ENCODE measurements at places on chromosomes 2 and 18.
A peak's percentile ranks its signal among the peaks of the same experiment; 100 is the strongest.

- DNase-seq = peak; percentile 56
Measured at GRCh38 chr2:163191372-163191771, 352.8 kb upstream of the KCNH7 start.

DNA sequence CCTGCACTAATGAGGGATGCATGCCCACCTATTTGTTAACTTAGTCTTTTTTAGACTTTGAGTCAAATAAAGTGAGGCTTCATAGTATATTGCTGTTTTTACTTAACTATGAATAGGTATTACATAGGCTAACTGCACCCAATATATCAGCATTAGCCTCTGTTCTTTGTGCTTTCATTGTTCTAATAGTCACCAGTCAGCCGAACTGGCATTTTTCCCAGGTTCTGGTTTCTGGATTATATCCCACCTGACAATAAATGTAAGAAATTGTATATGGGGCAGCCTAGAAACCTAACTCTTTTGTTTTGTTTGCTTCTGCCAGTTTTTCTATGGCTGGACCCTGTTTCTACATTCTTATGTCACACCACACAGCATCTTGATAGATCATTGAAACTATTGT lies 1672.4 kb upstream of the LRRTM1 start:
- no peak for DNase-seq

GRCh38 chr2:238022594-238023157 lies 38.1 kb upstream of the SCLY start:
- DNase-seq = no peak

DNA sequence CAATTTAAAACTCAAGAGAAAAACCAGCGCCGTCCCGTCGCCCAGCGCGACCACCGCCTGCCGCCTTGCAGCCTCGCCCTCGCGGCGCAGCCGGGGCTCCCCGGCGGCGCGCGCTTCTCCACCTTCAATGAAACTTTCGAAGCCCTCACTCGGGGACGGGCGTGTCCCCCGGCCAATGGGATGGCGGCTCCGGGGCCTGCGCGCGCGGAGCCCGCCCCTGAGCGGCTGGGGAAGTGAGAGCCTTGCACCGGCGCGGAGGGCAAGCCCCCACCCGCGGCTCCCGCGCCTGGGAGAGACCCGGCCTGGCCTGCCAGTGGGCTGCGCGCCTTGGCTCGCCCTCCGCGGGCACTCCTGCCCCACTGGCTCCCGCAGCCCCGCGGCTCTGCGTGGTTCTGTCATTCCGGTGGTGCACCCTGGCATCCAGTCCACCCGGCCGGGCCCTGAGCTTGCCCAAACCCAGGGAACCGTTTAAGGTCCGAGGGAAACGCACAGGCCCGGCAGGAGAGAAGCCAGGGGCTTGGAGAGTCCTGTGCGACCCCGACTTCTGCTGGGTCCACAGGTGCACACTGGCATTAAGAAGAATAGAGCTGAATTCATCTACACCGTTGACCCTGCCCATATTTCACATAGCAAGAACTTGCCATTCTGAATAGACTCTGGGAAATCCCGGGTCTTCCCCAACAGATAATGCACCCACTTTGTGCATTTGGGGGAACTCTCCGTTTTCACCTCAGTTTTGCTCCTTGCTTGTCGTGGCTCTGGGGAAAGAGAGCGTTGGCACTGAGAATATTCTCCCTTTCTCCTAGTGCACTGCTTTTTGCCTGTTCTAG lies at the start of gene PIEZO2:
TSS of gene PIEZO2 (minus strand) at position 129 of the 830 bp plus-strand sequence. CDS start 981 bp downstream, outside the sequence.
- peak; percentile 86 for DNase-seq

- DNase-seq = peak; percentile 17
Measured at GRCh38 chr18:62863579-62864001, 148.2 kb downstream of the PHLPP1 start.

- DNase-seq = no peak
Measured at GRCh38 chr2:231167745-231168459, 30.5 kb upstream of the ARMC9 start.

DNA sequence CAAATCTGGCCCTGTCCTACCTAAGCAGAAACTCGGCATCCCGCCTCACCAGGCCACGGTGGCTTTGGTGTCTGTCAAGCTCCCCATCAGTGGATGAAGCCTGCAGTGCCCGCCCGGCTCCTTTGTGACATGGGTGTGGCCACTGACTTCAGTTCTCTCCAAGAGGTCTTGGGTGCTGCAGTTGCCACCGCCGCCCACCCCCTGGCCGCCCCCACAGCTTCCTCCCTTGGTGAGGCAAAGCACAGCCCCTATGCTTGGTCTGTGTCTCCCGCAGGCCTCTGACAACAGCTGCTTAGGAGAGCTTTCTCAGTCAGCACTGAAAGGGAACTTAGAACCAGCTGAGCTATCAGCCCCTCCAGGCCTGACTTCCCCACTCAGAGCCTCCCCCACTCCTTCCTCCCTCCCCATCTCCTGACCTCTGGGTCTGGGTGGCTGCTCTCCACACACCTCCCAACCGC lies 22.9 kb upstream of the GPR55 start:
- no peak for DNase-seq

DNA sequence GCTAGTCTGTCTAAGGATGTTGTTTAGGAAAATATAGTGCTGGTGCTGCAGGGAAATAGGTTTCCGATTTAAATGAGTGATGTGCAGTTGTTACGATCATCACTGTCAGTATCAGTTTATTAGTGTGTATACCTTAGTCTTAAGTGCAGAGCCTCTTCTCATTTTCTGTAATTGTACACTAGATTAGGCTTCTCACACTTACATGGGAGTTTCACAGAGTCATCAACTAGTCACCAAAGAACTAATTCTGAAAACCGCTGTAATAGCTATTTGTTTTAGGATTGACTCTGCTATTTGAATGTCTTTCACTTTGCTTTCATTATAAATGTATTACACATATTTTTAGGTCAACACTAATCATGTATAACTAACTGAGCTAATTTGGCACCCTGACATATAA lies 99.8 kb upstream of the ZEB2 start:
- no peak for DNase-seq

DNA sequence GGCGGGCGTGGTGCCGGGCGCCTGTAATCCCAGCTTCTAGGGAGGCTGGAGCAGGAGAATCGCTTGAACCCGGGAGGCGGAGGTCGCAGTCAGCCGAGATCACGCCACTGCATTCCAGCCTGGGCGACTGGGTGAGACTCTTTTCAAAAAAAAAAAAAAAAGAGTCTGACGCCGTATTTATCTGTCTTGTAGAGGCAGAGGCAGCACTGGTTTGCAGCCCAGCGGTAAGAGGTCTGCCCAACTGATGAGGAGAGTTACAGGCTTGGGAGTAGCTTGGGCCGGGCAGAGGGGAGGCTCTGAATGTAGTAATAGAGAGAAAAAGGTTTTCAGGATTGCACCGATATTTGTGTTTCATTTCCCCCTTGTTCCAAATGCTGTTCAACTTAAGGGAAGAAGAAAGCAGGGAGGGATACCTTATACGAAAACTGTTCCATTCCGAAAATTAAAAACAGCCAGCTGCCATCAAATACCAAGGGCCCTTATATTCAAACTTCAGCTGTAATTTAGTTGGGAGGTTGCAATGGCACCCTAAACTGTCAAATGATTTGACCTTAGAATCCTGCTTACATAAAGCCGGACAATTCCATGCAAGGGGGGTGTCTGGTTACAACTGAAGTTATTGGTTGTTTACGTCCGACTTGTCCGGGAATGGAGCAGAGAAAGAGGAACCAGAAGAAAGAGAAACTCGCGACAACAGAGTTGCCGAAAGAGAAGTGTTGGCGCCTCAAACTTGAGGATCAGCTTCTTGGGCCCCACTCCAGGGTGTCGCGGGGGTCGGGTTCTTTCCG lies 9.2 kb upstream of the SP9 start:
- DNase-seq = peak; percentile 69

- no peak for DNase-seq
Measured at GRCh38 chr2:43220760-43221123, 5.7 kb downstream of the ZFP36L2 start.

DNA sequence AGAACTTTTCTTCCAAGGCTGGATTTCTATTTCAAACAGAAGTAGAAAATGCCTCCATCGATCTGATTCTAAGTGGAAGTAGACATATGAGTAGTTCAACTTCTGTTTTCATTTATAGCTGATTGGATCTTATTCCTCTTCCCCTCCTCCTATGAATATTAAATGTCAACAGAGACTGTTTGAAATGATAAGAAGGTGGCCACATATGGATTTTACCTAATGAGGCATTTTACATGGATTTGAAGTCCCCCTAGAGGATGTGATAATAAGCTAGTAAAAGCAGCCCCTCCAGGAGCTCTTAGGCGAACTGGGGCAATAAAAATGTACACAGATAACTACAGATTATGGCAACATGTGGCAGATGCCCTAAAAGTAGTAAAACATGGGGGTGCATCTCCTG lies 71.0 kb downstream of the UPP2 start:
- DNase-seq = no peak

DNA sequence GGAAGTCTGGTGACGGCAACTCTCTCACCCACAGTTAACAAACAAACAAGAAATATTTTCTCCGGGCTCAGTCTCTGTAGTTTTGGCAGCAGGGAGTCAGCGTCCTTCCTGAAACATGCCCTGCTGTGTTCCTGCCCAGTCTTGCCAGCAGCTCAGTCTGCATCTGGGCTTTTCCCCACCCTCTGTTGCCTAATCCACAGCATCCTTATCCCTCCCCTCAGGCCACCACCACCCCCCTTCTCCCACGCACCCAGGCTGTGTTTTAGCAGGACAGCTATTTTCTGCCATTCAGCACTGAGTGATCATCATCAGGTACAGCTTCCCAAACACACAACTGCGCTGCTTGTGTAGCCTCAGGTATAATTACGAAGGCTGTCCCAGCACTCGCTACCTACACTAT lies 168.2 kb downstream of the DPP10 start:
- DNase-seq = no peak

DNA sequence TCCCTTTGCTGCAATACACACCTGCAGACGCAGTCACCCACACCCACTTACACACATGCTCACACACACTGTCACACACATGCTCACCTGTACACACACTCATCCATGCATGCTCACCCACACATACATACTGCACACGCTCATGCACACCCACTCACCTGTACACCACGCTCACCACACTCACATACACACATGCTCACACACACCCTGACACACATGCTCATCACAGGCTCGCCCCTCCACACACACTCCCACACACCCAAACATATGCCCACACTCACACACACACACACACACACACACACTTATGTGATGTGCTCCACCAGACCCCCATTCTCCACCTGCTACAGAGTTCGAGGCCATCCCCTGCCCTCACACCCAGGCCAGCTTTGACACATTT lies 22.8 kb upstream of the CREG2 start:
- DNase-seq = no peak

- DNase-seq = no peak
Measured at GRCh38 chr18:24009651-24010333, 4.8 kb upstream of the TTC39C start.

GRCh38 chr2:38836791-38837190 lies 38.9 kb downstream of the DHX57 start:
- DNase-seq = no peak

GRCh38 chr2:216352653-216353270 lies 19.5 kb downstream of the MARCHF4 start:
- no peak for DNase-seq

DNA sequence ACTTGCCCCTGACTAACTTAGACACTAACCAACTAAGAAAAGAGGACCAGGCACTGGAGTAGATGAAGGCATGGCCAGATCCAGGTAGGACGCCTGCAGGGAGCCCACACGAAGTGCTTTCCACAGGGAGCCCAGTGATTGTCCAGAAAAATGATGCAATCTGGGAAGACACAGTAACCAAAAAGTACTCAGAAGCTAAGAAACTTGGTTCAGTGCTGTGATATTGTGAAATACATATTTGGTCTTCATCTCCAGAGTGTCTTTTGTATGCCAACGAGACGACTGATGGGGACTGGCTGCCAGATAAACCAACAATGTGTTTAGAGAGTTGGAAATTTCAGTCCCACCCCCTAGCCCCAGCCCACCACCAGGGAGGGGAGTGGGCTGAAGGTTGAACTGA lies 135.0 kb downstream of the SP3 start:
- DNase-seq = no peak

DNA sequence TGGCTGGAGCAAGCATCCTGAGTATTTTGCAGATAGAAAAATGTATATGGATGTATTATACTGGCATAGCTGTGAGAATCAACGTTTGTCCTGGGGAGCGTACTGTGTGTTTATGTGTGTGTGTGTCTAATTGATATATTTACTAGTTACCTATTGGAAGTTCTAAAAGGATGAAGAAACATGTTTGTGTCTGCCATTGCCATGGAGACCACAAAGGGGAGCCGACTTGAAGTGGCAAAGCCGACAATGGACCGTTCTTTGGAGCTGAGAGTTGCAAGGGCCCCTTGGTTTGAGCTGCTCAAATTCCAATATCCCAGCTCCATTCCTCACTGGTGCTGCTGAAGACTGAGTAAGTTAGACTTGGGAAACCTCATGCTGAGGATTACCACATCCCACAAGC lies 14.3 kb upstream of the SLC25A52 start:
- no peak for DNase-seq

DNA sequence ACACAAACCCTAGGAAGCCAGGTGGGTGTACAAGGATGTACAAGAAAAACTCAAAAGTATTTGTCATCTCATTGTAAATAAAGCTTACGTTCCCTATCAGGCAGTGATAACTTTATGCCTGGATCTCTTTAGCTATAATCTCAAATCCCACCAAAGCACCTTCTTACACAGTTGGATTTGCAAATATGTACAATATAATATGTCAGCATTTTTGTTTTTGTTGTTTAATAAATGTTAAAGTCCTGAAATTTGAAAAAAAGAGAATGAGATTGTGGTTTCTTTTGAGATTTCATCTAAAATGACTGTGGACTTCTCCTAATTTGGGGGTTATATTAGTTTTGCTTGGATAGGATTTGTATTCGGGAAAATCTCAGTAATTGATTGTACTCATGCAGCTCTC lies 81.9 kb downstream of the LRRTM1 start:
- DNase-seq = no peak

DNA sequence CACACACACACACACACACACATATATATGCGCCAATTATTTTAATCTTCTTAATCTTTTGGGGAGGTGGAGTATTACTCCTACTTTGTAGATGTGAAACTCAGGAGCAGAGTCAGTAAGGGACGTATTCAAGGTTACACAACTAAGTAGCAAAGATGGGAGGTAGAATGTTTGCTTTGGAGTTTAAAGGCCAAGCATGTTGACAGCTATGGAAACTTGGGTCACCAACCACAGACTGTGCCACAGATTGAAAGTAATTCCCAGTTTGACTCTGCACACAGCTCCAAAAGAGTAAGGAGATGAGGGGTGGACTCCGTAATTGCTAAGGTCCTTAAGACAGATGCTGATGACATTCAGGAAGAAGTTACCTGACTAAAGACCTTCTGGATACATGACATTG lies 124.8 kb upstream of the ITGB6 start:
- DNase-seq = peak; percentile 63

DNA sequence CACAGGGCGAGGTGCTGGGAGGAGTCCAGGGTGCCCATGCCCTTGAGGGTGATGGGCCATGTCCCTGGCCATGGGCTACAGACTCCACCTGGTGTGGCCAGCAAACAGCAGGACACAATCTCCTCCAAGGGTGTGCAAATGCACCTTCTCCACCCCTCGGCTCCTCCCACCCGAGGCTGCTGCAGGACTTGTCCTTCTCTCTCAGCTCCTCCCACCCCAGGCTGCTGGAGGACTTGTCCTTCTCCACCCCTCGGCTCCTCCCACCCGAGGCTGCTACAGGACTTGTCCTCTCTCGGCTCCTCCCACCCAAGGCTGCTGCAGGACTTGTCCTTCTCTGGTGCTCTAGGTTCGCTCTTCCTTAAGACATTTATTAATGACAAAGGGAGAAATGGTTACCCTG lies 57.3 kb upstream of the SNTG2 start:
- no peak for DNase-seq
